ENCODE measurements at places on chromosomes 5 and 9. TPM values are rescaled to one million over a fixed set of nuclear protein-coding genes. Genes with fewer than 3 reads are reported as not detected.

FOXI1 gene
- not detected for total RNA-seq

GRIA1 gene
- total RNA-seq = 18.0 TPM

DNA sequence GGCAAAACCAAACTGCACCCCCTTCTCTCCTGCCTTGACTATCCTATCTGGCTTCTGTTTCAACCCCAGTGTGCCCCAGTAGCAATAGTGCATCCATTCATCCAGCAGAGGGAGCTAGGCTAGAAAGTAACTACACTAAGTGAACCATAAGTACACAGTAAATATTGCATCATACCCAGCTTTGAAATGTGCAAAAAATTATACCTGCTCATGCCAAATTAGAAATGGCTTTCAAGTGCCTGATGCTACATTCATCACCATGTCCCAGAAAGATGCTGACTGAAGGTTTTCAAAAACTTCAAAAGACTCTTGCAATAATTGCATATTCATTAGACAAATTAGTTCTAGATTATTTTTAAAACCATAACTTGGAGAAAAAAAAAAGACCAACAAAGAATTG lies 153.5 kb downstream of the PRELID2 start:
- H3K4me3 ChIP-seq = peak overlapping the region; percentile 26
- no peak for DNase-seq
- peaks cover 9% of the 10 kb centered on the region for H3K4me1 ChIP-seq
- peak overlapping the region; percentile 42 for H3K27ac ChIP-seq
- no peaks in the 10 kb centered on the region for H3K27me3 ChIP-seq

DNA sequence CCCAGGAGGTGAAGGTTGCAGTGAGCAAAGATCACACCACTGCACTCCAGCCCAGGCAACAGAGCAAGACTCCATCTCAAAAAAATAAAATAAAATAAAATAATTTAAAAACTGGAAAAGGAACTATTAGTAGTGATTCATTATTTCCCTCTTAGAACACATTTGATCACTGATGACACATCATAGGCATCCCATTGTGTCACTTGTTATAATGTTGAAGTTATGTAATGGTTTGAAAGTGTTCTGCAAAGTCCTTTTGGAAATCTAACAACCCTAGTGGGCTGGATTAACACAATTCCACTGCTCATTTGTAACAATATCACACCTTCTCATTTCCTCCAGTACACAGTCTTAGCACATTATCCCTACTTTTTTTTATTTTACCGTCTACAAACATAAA lies 81.8 kb upstream of the LMNB1 start:
- no peak overlapping the region for H3K4me3 ChIP-seq
- H3K4me1 ChIP-seq = peaks cover 6% of the 10 kb centered on the region
- H3K27ac ChIP-seq = no peak overlapping the region
- DNase-seq = no peak
- no peaks in the 10 kb centered on the region for H3K36me3 ChIP-seq

- no peaks in the 10 kb centered on the region for H3K36me3 ChIP-seq
- no peak for DNase-seq
- no peak overlapping the region for H3K27ac ChIP-seq
- no peaks in the 10 kb centered on the region for H3K27me3 ChIP-seq
- H3K4me1 ChIP-seq = no peaks in the 10 kb centered on the region
- H3K4me3 ChIP-seq = no peak overlapping the region
Measured at GRCh38 chr9:26813247-26813646, 79.4 kb downstream of the CAAP1 start.

GRCh38 chr5:81027481-81028058 lies 67.4 kb downstream of the RASGRF2 start:
- peaks cover 6% of the 10 kb centered on the region for H3K27me3 ChIP-seq
- peaks cover 4% of the 10 kb centered on the region for H3K36me3 ChIP-seq
- no peak for DNase-seq
- no peak overlapping the region for H3K4me3 ChIP-seq
- no peaks in the 10 kb centered on the region for H3K4me1 ChIP-seq

- H3K27ac ChIP-seq = no peak overlapping the region
- DNase-seq = no peak
- H3K36me3 ChIP-seq = no peaks in the 10 kb centered on the region
- no peak overlapping the region for H3K4me3 ChIP-seq
Measured at GRCh38 chr9:26066237-26066636, 388.0 kb upstream of the TUSC1 start.

DNA sequence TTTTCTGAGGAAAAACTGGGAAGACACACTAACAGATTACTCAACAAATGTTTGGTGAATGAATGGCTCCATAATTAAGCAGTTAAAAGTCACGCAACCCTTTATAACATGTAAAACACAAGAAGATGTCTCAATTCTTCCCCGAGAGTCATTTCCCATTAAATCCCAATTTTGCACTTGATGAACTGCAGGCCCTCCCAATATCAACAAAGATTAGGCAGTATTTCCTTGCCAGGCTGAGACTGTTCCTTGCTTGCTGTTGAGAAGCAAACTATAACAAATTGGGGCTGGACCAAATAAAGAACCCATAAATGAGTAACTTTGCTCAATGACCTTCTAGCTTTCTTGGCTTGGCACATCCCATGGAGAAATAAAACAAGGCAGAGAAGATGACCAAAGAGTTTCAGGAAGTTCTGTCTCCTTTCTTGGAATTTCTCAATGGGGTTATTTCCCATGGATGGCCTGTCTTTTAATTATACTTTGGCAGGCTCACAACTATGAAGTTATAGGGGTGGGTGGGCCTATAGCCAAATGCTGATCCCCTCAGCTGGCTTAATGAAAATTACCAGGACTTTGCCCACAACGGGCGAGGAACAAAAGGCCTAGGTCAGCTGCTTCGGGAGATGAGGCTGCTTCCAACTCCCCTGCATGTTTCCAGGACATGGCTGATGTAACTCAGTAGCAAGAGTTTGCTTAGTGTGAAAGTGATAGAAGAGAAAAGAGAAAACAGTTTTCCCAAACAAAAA lies 243.1 kb upstream of the RFX3 start:
- DNase-seq = no peak
- H3K27ac ChIP-seq = no peak overlapping the region
- H3K27me3 ChIP-seq = no peaks in the 10 kb centered on the region
- no peak overlapping the region for H3K4me3 ChIP-seq

DNA sequence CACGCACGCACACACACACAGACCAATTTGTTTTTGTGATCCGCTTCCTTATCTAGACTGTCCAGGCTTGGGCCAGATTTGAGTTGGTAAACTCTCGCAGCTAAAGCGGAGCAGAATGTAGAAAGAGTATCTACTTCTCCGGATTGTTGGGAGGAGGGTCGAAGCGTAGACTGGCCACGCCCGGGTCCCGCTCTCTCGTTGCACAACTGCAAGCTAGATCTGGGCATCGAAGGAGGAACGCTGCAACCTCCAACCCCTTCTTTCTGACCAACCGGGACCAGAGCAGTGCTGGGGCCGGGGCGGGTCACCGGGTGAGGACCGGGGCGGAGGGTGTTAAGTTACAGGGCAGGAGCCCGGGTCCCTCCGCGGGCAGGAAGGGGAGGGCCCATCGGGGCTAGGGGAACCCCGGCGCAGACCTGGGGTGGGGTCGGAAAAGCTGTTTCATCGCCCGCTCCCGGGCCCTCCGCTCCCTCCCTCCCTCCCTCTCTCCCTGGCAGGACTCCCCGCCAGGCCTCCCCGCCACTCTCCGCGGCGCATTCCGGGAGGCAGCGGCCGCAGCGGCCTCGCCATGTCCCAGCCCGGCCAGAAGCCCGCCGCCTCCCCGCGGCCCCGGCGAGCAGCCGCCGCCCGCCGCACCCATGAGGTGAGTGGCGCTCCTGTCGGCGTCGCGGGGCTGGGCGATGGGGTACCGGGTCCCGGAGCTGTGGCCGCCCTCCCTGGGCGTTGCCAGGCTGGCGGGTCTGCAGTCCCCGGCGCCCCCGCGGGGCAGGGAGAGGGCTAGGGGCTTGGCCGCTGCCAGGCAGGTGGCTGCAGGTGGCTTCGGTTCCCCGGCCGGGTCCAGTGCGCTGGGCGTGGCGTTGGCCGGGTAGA lies at the start of gene CAST:
CAST (plus strand) TSS at position 522 of the 870 bp plus-strand sequence; CDS start at position 569, 47 bp downstream.
- peak within 1 kb of the TSS; percentile 97 for H3K27ac ChIP-seq
- H3K36me3 ChIP-seq = no peaks in the 10 kb centered on the region
- peak within 1 kb of the TSS; percentile 96 for H3K4me3 ChIP-seq
- peak; percentile 81 for DNase-seq
- H3K4me1 ChIP-seq = peaks cover 36% of the 10 kb centered on the region

PCDHB4 gene
- total RNA-seq = 2.7 TPM

GRCh38 chr5:173778784-173779304 lies 109.3 kb upstream of the CPEB4 start:
- H3K36me3 ChIP-seq = no peaks in the 10 kb centered on the region
- no peak overlapping the region for H3K4me3 ChIP-seq
- no peaks in the 10 kb centered on the region for H3K27me3 ChIP-seq
- peaks cover 40% of the 10 kb centered on the region for H3K4me1 ChIP-seq

All from type B pancreatic cell (in vitro differentiated cells).